ENCODE measurements at places on chromosomes 5 and 9. TPM values are rescaled to one million over a fixed set of nuclear protein-coding genes. Genes with fewer than 3 reads are reported as not detected.

The KCNMB1 gene
- total RNA-seq = 0.83 TPM

GRCh38 chr5:169527066-169527465 lies 56.5 kb upstream of the SPDL1 start:
- no peaks in the 10 kb centered on the region for H3K4me1 ChIP-seq
- H3K27ac ChIP-seq = no peak overlapping the region
- DNase-seq = no peak
- H3K36me3 ChIP-seq = no peaks in the 10 kb centered on the region
- no peak overlapping the region for H3K4me3 ChIP-seq

The AIF1L gene
- total RNA-seq = 27.3 TPM

DNA sequence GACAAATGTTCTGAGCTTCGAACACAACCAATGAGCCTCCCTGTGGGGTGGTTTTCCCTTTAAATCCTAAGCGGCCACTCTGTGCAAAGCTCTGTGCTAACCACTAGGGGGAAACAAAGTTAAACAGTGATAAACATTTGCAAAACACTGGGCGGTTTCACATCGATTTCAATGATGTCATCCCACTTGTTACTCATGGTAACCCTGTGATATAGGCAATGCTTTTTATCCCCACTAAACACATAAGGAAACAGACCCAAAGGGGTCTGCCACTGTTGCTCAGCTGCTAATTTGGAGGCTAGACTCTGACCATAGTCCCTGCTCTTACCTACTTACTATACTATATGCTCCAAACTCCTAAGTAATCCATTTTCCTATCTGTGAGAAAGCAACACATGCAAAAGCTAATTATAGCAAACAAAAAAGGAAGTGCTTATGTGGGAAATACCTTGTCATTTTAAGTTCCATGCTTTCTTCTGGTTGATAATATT lies 57.3 kb downstream of the PTPN3 start:
- no peak overlapping the region for H3K4me3 ChIP-seq
- peaks cover 4% of the 10 kb centered on the region for H3K4me1 ChIP-seq
- DNase-seq = peak; percentile 65

The GIN1 gene
- total RNA-seq = 5.0 TPM

The SLC36A3 gene
- total RNA-seq = not detected

The CCL27 gene
- total RNA-seq = not detected

- no peak overlapping the region for H3K27ac ChIP-seq
- no peak for DNase-seq
- no peaks in the 10 kb centered on the region for H3K27me3 ChIP-seq
- H3K4me3 ChIP-seq = no peak overlapping the region
- H3K4me1 ChIP-seq = no peaks in the 10 kb centered on the region
- H3K36me3 ChIP-seq = no peaks in the 10 kb centered on the region
These were observed 53.4 kb upstream of the GLIS3 start for GRCh38 chr9:4353236-4353635.

GRCh38 chr5:148831590-148832565 lies 5.5 kb downstream of the ADRB2 start:
- no peaks in the 10 kb centered on the region for H3K27me3 ChIP-seq
- no peaks in the 10 kb centered on the region for H3K36me3 ChIP-seq
- H3K4me1 ChIP-seq = peaks cover 57% of the 10 kb centered on the region
- no peak for DNase-seq
- H3K4me3 ChIP-seq = no peak overlapping the region
- peak overlapping the region; percentile 44 for H3K27ac ChIP-seq

DNA sequence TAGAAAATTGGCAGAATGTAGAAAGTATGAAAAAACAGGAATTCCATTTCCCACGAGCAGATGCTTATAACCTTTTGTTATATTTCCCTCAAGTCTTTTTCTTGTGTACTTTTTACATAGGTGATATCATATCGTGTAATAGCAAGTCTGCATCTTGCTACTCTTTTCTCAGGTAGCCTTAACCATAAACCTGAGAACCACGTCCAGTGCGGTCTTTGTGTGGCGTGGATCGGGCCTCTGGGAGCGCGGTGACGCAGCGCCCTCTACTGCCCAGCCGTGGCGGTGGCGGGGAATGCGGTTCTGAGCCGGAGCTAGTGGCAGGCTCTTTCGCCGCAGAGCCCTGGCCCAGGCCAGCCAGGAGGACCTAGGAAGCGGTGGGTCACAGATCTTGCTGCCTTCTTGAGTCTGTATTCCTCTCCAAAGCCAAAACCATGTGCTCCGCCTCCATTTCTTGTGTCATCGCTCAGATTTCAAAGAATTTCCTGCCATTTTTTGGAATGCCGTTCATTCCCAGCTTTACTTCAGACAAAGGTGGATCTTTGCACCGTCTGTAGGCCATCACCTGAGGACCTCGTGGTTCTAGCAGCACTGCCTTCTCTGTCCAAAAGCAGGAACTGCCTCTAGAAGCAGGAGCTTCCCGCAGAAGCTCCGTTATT lies 71.9 kb downstream of the MVB12B start:
- H3K36me3 ChIP-seq = no peaks in the 10 kb centered on the region
- no peaks in the 10 kb centered on the region for H3K27me3 ChIP-seq
- H3K27ac ChIP-seq = no peak overlapping the region
- peak; percentile 83 for DNase-seq
- no peak overlapping the region for H3K4me3 ChIP-seq

DNA sequence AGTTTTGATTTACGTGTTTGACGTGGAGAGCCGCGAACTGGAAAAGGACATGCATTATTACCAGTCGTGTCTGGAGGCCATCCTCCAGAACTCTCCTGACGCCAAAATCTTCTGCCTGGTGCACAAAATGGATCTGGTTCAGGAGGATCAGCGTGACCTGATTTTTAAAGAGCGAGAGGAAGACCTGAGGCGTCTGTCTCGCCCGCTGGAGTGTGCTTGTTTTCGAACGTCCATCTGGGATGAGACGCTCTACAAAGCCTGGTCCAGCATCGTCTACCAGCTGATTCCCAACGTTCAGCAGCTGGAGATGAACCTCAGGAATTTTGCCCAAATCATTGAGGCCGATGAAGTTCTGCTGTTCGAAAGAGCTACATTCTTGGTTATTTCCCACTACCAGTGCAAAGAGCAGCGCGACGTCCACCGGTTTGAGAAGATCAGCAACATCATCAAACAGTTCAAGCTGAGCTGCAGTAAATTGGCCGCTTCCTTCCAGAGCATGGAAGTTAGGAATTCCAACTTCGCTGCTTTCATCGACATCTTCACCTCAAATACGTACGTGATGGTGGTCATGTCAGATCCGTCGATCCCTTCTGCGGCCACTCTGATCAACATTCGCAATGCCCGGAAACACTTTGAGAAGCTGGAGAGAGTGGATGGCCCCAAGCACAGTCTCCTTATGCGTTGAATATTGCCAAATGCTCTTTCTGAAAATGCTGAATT lies 850 bp downstream of the RRAGA start:
- H3K36me3 ChIP-seq = no peaks in the 10 kb centered on the region
- H3K27me3 ChIP-seq = no peaks in the 10 kb centered on the region
- peak overlapping the region; percentile 94 for H3K27ac ChIP-seq
- no peaks in the 10 kb centered on the region for H3K4me1 ChIP-seq
- H3K4me3 ChIP-seq = peak overlapping the region; percentile 98
- no peak for DNase-seq

DNA sequence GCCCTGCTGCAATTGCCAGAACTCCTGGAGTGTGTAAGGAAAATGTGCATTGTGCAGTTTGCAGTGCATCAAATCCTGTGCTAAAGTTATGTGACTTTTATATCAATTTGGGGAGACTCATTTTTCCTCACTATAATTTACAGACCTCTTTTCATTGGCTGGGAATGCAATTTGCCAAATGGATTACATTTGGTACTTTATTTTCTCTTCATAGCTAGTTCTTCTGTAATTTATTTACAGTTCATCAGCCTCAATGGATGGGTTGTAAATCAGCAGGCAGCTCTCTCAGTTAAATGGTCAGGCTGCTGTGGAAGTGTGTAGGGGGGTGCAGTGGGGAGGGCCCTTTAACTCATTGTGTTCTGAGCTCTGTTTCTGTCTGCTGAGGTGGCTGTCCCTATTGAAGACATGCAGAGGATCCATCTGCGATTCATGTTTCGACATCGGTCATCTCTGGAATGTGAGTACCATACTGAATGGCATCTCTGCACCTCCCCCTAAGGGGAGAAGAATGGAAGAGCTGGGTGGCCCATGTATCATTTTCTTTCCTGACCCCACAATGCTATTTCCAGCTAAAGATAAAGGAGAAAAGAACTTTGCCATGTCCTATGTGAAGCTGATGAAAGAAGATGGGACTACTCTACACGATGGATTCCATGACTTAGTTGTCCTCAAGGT lies 74.6 kb downstream of the DOCK2 start:
- H3K4me1 ChIP-seq = no peaks in the 10 kb centered on the region
- DNase-seq = no peak
- H3K27ac ChIP-seq = no peak overlapping the region

- no peaks in the 10 kb centered on the region for H3K27me3 ChIP-seq
- no peaks in the 10 kb centered on the region for H3K4me1 ChIP-seq
- DNase-seq = no peak
- H3K27ac ChIP-seq = no peak overlapping the region
These were observed 40.1 kb downstream of the PFDN1 start for GRCh38 chr5:140262839-140263238.

The CDKN2A gene
- total RNA-seq = 1.3 TPM

DNA sequence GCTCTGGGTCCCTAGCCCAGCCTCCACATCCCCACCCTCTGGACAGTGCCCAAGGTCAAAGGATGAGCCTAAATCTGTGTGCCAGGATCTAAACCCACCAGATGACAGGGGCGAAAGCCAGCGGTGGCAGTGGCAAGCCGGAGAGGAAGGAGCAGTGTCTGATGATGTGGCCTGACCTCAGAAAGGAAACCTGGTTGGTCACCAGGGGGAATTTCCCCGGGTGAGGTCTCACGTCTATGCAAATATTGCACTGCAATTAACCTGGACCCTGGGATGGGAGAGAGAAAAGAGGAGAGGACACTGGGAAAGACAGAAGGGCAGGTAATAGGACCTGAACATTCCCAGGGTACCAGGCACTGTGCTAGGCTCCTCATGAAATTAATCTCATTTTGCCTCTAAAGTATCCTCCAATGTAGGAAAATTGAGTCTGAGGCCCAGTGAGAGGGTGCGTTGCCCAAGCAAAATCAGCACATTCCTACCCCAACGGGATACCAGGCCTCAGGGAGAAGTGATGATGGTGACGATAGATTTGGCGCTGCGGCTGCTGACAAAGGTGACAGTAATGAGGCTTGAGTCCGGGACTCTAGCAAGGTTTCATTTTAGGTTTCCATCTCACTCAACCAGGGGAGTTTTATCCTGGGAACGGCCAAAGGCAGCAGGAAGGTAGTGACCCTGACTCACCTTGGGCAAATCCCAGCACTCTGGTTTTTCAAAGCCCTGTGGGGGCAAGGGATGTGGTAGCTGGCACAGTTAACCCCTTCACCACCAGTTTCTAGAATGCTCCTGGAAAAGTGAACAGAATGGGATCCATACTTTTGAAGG lies 13.4 kb upstream of the TNIP1 start:
- no peaks in the 10 kb centered on the region for H3K27me3 ChIP-seq
- H3K36me3 ChIP-seq = no peaks in the 10 kb centered on the region
- H3K4me1 ChIP-seq = no peaks in the 10 kb centered on the region

Data from right atrium auricular region (tissue), 2 donors.